ENCODE measurements at places on chromosomes 1 and 21.

- DNase-seq: no peak
Observed at GRCh38 chr1:6134741-6135510, 45.2 kb downstream of the CHD5 start.

DNA sequence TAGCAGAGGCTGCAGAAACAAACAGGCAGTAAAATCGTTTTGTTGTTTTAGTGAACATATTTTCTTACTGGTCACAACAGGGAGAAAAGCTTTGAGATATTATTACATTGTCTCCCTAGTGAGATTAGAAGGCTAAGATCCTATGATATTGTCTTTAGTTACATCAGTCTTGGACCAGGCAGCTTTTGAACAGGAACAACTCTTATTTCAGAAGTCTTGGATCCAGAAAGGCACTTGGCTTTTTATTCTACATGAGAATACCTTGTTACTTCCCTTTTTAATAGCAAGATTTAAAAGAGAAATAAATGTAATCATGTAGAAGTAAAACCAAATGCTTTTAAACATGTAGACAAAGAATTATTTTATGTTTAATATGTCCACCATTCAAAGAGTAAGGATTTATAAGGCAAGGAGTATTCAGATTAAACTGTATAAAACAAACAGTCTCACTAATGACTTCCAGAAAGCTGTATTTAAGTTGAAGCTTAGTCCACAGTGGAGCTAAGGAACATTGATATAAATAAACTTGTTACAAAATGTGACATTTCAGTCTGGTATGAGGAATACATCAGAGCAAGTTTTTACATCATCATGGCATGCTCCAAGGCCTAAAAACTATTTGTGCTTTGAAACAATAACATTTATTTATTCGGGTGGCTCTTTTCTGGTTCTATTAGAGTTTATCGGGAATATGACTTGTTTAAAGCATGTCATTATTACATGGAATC lies 72.2 kb downstream of the PHTF1 start:
- no peak for DNase-seq

GRCh38 chr1:2322065-2322571 lies 69.2 kb downstream of the MORN1 start:
- DNase-seq: peak; percentile 37

DNA sequence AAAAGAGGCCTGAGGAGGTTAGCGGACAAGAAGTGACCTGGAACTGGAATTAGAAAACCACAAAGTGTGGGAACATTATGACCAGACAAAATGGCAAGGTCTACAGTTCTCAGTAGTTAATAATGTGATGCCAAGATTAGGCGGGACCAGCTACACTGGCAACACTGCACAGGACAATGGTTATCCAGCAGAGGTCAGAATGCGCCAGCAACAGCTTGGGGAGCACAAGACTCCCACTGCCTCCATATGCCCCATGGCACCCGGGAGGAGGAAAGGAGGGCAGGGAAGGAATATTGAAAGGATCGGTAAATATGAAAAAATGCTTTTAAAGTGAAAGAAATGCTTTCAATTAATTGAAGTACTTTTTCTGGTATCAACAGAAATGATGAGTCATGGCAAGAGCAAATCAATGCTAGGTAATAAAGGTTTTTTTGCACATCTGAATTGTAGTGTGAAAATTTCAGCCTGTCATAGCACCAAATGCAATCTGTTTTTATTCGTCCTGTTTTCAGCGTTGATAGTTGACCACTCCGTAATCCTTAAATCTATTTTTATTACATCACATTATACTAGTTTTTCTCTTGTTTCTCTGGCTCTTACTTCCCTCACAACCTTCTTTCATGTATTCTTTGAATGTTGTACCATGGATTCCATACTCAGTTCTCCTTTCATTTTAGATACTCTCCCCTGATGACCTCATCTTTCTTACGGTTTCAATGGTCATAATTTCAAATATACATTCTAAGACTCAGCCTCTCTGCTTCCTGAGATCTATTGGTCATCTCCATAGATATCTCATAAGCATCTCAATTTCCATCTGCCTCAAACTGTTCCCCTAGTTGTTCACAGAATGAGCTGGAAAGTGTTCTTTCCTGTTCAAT lies 30.7 kb downstream of the VCAM1 start:
- no peak for DNase-seq

DNA sequence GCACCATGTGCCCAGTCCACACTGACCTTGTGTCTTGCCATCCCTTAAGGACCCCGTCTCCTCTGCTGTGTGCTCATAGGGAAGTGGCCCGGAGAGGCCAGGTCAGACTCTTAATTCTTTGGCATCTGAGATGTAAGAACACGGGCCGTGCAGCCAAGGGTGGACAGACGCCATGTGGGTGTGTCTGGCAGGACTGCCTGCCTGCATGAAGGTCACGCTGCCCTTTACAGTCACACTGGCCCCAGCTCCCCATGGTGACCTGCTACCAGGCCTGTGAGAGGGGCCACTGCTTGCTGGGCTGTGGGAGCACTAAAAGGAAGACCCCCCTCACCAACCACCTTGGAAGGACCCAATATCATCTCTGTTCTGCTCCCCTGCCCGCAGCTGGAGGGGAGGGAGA lies 17.7 kb downstream of the DHRS3 start:
- no peak for DNase-seq

DNA sequence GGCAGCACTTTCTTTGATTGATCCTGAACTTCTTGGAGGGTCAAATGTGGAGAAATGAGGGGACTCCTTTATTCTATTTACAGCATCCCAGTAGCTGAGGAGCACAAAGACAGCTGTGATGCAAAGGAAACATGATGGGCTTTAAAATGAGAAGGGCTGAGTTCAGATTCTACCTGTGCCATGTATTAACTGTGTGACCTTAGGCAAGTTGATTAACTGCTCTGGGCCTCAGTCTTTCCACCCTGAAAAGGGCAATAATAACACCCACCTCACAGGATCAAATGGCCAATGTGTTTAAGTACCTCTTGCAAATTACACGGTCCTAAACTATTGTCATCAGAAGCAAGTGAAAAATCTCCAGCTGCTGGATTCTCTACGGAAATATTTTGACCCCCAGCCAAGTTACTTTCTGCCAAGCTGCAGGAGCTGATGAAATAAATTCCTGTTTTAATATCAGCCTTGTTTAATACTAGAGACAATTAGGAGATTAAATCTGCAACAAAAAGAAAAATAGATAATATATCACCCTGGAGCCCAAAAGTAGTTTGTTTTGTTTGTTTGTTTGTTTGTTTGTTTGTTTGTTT lies 15.7 kb downstream of the TMEM81 start:
- DNase-seq: no peak

DNA sequence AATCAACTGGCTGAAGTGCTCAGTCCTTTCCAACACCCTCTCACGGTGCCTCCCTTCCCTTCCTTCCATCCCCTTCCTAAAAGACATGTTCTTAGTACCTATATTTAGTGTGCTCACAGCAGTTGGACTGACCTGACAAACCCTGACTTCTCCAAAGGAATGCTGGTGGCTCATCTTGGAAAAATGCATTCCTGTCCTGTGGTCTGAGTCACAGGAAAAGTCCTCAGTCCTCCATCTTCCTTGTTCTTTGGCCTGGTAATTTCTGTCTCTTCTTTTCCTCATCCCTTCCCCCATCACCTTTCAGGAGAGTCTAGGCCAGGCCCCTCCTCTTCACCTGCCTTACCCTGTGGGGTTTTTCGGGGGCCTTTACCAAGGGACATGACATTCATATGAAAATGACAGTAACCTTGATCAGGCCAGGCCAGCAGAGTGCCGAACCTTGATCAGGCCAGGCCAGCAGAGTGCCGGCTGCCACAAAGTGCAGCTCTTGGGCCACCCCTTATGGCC lies 7.2 kb downstream of the ATP1B1 start:
- peak; percentile 93 for DNase-seq

GRCh38 chr1:119347858-119348257 lies 20.7 kb upstream of the HAO2 start:
- DNase-seq: peak; percentile 14

DNA sequence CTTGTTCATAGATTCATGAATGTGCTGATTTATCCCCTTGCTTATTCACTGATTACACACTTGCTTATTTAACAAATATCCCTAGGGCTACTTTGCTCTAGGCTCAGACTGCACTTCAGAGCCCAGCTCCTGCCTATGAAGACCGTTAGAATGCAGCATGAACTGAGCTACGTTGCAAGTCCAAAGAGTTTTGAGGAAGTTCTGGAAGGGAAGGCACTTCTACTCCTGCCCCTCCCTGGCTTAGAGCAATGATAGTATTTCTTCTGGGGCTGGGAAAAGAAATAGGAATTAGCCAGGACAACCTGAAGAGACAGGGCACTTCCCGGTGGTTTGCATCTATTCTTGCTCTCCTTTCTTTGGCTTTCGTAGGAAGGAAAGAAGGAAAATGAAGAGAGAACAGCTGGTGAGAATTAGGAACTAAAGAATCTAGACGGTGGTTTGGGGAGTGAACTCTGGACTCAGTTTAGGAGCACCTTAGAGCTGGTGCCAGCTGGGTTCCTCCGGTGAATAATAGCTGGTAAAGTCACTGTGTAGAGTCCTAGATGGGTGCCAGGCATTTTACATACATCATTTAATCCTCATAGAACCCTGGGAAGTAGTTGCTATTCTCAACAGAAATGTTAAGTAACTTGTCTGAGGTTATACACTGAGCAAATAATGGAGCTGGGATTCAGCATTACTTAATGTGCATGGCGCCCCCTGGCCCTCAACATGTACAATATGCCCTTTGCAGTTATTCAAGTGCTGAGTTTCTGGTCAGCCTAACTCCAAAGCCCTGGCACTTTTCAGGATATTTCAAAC lies 65.9 kb downstream of the NDUFS5 start:
- no peak for DNase-seq

- no peak for DNase-seq
Observed at GRCh38 chr21:25638660-25639550, at the start of gene JAM2. Gene JAM2 (plus strand): TSS chr21:25639258. CDS start chr21:25639822, 564 bp downstream.

DNA sequence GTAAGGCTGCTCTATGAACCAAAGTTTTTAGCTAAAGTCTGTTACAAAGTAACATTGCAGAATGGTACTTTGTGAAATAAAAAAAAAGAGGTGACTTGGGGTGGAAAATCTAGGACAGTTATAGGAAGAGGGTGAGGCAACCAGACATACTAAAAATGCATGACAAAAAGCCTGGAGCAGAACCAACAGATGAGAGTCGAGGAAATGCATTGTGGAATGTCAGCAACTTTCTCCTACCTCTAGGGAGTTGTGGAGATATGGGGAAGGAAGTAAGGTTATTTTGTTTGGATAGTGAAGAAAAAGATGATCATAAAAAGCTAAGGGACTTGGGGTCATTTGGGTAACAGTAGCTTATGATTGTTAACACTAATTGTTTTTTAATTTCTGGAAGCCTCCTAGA lies 295.6 kb downstream of the S1PR1 start:
- DNase-seq: no peak

DNA sequence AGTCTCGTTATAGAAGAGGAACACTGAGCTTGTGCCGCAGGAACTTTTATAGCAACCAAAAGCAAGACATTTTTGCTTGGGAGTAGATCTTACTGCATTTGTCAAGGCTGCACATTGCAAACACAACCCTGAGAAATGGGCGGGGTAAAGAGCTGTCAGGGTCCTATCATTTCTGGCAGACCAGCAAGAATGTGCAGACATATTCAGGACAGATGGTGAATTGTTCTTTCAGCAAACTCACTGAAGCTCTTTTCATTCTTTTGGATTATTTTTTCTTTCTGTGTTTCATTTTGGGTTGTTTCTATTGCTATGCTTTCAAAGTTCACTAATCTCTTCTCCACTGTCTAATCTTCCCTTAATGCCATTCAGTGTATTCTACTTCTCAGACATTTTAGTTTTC lies 5.1 kb upstream of the ACTN2 start:
- no peak for DNase-seq

- no peak for DNase-seq
Observed at GRCh38 chr1:33326785-33327184, 5.9 kb upstream of the A3GALT2 start.

DNA sequence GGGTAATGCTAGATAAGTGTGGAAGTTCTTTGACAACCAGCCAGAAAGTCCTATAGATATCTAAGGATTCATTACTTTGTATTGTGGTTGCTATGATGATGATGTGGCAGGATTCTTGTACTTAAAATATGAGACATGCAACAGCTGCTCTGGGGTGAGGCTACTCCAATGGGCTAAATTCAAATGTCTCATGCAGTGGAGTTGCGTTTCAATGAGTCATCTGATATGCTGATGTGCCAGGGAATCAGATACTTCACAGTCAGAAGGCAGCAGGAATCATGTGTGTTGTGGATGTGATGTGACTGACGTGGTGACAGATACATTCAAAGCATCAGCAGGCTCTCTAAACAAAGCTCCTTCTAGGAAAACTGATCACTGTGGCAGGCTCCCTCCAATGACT lies 66.5 kb downstream of the TSEN15 start:
- DNase-seq: peak; percentile 98

DNA sequence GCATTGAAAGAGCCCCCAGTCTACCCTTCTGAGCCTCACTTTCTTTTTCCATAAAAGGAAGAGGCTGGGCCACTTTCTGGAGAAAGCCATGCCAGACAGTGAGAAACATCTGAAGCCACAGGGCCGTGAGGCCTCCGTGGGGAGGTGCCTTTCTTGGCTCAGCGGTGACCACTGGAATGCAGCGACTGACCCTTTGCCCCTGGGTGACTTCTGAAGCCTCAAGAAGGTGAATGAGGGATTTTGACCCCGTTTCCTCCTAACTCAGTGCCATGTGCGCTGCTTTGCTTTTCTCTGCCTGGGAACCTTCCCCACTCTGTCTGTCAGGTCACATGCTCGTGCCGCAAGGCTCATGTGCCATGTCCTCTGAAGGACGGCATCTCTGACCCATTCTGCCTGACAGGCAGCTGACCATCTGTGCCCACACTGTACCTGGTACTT lies 44.7 kb upstream of the A3GALT2 start:
- no peak for DNase-seq

GRCh38 chr1:46333300-46334029 lies 7.1 kb upstream of the NSUN4 start:
- DNase-seq: no peak

DNA sequence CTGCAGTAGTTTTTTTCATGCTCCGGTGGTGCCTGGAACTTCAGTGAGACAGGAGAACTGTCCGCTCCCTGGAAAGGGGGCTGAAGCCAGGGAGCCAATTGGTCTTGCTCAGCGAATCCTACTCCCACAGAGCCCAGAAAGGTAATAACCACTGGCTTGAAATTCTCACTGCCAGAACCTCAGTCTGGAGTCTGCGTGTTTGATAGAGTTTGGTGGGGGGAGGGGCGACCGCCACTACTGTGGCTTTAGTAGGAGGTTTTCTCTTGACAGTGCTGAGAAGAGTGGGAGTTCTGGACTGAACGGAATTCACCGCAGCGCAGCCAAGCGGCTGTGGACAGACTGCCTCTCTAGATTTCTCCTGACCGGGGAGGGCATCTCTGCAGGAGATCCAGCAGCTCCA lies 8.0 kb upstream of the OR2M3 start:
- no peak for DNase-seq

DNA sequence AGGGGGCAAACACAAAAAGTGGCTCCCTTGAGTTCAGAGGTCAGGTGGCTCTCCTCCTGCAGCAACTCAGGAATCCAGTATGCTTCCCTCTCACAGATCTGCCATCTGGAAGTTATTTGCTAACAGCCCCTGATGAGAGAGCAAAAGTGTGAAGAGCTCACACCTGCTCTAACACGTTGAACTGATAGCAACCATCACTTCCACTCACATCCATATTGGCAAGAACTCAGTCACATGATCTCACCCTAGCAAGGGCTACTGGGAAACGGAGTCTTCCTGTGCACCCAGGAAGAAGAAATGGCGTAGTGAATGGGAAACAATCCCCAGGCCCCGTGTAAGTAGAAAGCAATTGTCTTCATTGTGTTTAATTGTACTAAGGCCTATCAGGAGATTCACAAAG lies 20.7 kb upstream of the SLC45A1 start:
- DNase-seq: no peak
